ENCODE measurements at places on chromosomes 11 and 22.

DNA sequence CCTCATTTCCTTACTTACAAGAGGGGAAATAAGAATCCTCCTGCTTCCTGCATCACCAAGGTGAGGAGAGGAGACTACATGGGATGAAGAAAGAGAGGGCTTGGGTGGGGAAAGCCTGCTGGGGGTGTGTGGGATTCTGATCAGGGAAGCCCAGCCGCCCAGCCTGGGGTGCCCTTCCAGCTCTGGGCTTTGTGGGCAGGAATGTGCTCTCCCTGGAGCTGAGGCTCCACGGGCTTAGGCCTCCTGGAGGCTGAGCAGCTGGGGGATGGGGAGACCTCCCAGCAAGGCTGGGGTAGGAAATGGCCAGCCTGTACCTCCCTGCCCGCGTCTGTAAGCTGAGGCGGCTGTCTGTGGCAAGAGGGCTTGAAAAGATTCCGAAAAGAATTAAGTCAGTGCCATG lies 206.1 kb downstream of the GRIK4 start:
- DNase-seq = no peak

DNA sequence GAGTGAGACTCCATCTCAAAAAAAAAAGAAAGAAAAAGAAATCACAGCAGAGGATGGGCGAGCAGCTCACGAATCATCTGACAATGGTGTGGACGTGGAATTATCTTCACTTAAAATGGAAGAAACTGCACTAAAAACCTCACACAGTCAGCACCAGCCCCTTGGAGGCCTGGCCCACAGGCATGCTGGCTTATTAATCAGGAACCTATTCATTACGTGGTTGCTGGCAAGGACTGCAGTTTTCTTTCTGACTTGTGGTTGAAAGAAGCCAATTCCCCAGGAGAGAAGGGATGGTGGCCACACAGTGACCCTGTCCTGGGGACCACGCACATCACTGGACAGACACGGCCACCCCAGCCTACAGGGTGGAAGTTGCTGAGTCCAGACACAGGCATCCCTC lies 401.1 kb downstream of the CTTN start:
- peak; percentile 17 for DNase-seq

DNA sequence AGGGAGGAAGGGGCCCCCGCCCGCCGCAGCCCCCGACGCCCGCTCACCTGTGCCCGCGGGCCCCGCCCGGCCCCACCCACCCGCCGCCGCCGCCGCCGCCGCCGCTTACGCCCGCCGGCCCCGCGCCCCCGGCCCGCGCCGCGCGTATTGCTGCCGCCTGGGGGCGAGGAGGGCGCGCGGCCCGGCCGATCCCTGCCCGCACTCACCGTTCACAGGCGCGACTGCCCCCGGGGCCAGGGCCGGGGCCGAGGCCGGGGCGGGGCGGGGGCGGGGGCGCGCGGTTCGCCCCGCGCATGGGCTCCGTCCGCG lies 212 bp downstream of the HRAS start:
- DNase-seq = no peak

- no peak for DNase-seq
Measured at GRCh38 chr11:128701086-128701485, 7.2 kb downstream of the FLI1 start.

DNA sequence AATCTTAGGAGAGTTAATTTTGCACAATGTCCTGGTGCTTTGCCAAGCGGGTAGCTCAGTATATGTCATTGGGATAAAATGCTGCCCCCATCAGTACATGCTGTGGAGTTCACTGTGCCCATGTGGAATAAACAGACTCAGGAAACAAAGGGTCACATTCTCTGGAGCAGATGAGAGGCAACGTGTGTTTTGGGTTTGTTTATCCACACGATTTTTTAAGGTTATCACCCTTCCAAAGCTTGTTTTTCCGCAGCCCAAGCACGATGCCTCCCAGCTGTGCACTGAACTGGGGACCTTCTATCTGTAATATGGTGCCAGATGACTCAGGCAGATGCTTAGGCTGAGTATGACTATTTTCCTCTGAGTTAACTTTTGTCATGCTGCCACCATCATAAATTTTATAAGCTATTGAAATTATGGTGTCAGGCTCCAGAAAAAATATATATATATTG lies 6.5 kb downstream of the OR4D6 start:
- DNase-seq = no peak

DNA sequence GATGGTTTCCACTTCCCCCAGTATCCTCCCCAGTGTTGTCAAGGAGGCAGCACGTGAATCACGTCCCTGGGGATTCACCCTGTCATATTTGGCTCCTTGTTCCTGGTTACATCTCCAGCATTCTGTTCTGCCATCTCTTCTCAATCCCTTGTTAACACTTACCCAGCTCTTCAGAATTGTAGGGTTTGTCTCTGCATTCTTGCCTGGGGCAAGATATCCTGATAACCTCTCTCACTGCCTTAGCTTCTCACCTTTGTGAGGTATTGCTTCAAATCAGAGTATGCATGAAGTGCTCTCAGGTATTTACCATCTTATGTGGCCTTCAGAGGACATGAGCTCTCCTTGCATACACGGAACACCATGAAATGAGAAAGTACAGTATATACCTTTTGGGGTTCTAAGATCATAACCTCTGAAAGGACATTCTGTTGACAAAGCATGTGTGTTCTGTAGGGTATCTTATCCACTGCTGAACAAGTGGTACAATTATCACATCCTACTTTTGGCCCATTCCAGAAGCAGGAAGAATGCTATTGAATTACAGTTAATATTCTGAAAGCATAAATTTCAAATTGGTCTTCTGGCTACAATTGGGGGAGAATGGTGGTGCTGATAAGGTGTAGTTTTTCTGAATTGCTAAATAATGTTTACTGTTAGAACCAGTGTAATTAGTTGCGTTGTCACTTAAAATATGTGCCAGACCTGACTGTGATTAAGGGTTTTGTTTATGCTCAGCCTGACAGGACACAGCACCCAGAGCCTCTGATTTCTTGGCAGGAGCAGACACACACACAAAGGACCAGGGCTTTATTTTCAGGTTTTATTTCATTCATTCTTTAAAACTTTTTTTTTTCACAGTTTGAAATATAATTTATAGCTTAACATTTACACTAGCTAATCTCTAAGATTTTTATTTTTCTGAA lies 32.7 kb downstream of the VSTM5 start:
- DNase-seq = peak; percentile 14

DNA sequence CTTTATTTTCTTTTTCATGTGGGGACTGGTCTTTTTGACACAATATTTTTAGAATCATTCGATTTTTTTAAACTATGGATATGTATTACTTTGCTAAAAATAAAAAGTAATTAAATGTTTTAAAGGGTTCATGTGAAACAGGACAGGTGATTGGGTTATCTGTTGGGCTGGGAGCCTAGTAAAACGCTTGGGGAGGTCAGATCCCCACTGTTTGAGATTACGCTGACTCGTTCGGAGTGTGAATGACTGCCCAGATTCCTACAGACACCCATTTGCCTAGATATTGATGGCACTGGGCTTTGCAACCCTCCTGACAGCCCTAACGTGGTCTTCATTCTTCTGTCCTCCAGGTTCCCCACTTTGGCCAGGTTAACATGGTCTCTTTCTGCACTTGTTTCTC lies 62.9 kb upstream of the UBASH3B start:
- DNase-seq = no peak
